Central memory CD4-positive, alpha-beta T cell (primary cell): ENCODE measurements at places on chromosomes 7 and 10.

DNA sequence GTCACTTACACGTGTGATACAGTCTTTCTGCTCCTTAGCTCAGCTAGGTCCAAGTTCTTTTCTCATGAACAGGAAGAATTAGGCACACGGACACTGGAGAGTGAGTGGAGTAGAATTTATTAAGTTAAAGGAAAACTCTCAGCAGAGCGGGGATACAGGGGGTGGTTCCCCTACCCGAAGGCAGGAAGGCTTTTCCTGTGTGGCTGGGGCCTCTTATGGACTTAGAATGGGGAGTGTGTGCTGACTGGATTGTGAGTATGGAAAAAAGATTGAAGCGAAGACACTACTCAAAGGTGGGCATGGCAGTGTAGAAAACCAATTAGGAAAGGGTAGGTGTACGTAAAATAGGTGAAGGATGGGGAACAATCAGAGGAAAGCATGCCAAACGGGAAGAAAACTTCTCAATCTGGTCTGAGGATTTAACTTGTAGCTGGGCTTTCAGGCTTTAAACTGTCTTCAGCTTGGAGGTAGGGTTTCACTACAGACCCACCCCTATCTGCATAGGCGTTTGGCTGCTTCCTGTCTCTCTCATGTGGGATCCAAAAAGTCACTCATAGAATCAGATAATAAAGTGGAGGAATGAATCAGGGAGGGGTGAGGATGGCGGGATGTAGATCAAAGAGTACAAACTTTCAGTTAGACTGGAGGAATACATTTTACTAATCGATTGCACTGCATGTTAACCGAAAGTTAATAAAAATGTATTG lies 104.2 kb downstream of the ANKRD7 start:
- no peak for DNase-seq

DNA sequence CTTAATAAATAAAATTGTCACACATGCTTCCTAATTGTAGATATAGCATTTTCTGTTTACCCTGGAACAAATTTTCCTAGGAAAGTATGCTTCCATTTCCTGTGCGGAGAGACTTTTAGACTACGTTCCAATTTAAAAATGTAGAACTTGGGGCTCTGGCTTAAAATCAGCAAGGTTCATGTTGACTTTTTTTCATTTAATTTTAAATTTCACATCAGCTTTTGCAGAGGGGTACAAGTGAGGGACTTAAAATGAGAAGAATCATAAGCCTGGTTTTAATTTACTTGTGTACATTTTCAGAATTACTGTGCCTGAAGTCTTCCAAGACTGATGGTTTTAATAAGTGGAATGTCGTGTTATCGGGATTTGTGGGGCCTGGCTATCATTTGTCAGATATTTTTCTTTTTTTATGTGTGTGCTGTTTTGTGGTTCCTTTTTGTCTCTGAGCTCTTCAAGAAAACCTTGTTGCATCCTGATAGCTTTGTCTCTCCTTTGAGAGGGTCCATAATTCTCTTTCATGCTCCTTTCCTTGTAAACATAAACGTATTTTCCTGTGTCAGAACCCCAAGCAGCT lies 8.8 kb upstream of the ATRNL1 start:
- DNase-seq: no peak

GRCh38 chr7:155198196-155198892 lies 99.3 kb upstream of the INSIG1 start:
- no peak for DNase-seq

- DNase-seq: no peak
Measured at GRCh38 chr7:22633954-22634474, 93.0 kb upstream of the IL6 start.

- no peak for DNase-seq
Measured at GRCh38 chr7:55127135-55127551, 108.3 kb downstream of the EGFR start.

DNA sequence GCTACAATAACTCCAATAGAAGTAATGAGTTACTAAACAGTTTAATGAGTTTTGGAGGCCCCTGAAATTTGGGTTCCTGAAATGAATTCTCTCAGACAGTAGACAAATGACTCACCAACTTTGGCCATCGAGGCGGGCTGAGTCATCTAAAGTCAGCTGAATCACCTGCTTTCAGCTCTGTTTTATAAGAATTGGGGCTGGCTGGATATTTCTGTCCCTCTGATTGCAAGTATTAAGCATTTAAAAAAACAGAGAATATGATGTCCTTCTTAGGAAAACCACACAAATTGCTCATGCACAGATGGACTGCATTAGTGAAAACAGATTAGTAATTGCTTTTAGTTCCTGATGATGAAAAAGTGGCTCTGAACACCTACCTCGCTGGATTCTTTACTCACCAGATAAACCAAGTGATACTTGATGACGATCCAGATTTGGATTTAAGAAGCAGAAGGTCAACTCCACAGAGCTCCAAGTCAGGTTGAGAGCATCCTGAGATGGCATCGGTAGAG lies 59.1 kb downstream of the ZNF365 start:
- DNase-seq: no peak

DNA sequence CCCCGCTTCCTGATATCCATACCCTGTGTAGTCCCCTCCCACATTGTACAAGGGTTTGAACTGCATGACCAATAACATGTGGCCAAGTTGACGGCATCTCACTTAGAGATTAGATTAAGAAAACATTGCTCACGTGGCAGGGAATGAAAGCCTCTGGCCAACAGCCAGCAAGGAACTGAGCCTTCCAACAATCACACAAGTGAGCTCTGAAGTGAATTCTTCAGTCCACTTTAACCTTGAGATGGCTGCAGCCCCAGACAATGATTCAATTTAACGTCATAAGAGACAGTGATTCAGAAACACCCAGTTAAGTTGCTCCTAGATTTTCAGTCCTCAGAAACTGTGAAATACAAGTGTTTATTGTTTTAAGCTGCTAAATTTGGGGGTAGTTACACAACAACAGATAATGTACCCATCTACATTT lies 165.9 kb upstream of the PLXNA4 start:
- DNase-seq: no peak

DNA sequence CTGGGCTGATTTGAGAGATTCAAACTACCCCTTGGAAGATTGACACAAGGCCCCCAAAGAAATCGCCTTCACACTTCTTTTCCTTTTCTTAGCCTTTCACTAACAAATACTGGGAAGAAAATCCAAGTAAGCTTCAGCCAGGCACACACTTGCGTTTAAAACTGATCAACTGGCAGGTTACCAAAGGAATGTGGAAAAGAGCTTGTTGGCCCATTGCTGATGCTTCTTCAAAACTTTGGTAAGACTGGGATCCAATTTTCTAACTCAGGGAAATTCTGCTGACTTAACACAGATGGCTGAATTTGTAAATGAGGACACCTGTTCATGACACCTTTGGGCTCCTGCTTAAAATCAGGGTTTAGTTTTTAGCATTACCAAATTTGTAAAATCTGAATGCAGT lies 464.5 kb upstream of the GALNT17 start:
- DNase-seq: no peak

DNA sequence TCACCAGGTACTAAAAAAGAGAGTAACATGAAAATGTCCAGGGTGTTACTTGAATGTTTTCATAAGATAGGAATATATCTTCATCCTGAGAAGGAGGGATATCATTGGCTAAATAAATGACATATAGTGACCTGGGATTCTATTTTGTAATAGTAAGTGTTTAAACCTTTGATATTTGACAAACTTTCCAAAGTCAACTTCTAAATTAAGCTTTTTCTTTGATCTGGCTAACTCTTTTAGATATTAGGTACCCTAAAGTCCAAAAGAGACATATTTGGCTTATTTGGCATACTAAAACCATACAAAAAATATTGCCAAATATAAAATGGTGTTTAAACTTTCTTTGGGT lies 22.4 kb upstream of the CREB3L2 start:
- no peak for DNase-seq

DNA sequence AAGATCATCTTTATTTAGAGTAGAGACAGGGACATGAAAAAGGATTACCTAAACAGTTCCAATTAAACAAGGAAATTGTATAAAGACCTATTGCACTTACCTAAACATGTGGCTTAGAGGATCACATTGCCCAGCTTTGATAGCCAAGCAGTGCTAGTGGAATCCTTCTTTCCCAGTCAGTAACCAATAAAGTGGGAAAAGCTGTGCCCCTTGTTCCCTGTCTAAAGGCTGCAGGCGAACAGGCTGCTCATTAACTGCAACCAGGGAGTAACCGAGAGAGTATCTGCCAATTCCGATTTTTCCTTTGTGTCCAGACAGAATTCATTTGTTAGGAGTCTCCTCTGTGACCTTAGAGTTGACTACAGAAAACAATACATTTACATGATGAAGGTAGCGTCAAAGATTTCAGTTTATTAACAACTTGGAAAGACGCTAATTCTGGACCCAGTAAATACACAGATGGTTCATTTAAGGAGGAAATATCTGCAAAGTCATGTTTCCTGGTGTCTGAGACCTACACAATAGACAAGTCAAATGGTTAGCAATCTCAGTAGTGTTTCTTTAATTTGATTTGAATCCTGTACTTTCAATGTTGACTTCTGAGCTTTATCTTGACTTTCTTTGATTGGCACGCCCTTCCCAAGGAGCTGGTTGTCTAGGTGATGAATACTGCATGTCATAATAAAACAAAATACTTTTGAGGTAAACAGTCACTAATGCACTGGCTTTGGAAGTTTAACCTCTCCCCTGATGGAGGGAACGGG lies 57.3 kb upstream of the MET start:
- DNase-seq: no peak
